ENCODE measurements at places on chromosomes 2 and 18.

GRCh38 chr2:99864561-99865553 is 277.5 kb downstream of the AFF3 start:
- no peak for DNase-seq

- DNase-seq, result no peak
Observed at GRCh38 chr2:189614585-189614984, 34.0 kb upstream of the SLC40A1 start.

- DNase-seq, result no peak
Observed at GRCh38 chr2:162053066-162053807, 20.8 kb downstream of the DPP4 start.

GRCh38 chr18:79317703-79318102 is 78.0 kb upstream of the NFATC1 start:
- DNase-seq, result no peak

- no peak for DNase-seq
Observed at GRCh38 chr2:40452786-40453185, 896 bp upstream of the SLC8A1 start.

GRCh38 chr2:161044095-161044865 is 115.9 kb upstream of the TANK start:
- no peak for DNase-seq

DNA sequence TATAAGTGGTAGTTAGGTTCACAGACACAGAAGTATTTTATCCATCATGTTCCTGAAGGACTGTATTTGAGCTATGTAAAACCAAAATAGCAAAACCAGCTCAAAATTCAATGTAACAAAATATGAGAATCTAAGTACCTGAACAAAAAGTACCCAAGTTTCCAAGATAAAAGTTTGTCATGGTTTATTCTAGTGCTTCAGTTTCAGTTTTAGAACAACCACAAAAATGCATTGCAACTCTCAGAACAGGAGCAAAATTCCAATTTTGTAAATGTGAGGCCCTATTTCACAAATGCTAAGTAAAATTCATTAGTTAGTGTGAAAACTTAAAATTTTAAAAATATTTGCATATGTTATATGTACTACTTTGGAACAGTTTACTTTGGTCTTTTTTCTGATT is 5.0 kb upstream of the ALPK2 start:
- DNase-seq, result no peak

DNA sequence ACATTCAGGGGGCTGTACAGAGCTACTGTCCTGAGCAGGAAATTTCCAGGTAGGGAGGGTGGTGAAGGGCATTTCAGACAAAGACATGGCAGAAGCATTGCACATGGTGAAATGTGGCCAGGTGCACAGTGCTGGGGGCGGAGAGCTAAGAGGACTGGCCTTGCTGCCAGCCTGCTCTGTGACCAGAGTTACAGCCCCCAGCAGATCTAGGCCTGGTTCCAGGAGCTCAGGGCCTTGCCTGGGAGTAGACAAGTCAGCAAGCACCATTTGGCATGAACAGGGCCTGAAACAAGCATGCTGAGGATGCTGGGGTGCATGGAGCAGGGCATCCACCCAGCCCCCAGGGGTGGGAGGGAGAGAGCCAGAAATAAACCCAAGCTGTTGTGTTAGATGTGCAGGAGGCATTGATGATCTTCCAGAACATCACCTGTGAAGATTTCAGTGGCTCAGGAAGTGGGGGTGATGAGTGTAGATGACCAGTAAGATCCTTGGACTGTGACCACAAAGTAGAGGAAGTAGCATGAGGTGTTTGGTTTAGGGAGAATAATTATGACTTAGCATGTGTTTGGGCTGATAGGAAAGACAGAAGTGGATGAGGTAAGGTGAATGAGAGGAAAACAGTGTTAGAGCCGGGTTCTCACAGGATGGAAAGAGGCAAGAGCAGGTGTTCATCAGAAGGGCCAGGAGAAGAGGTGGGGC is 61.1 kb downstream of the COA5 start:
- no peak for DNase-seq

DNA sequence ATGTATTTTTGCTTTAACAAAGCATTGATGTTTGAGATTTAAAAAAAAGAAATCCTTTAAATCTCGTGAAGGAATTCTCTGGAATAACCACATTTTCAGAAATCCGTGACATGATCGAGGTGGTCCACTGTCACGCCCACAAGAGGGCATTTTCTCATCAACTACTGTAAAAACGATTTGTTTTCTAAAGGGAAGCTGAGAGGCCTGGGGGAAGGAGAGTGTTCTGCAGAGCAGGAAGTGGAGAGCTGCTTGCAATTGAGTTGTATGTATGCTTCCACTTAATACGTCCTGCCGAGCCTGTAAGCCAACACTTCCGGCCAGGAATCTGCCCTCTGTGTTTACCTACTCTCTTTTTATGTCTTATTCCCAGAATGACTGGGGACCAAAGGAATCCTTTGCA is 19.4 kb downstream of the KLHL29 start:
- peak; percentile 19 for DNase-seq

DNA sequence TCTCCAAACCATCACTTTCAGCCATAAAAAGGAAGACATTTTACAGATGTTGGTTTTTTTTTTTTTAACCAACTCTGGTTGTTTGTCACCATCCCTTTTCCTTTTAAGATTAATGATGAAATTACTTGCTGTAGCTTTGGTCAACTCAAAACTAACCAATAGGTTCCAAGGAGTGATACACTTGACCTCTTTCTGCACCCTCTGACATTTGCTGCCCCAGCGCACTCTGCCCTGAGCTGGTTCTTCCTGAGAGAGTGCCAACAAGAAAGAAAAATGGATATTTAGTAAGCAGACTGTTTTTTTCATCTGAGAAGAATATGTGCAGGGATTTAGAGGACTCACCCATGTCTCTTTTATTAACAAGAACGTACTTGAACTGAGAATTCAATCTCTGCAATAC is 520.0 kb downstream of the TXNL1 start:
- no peak for DNase-seq

- DNase-seq, result peak; percentile 42
Observed at GRCh38 chr2:27703638-27704341, 40.1 kb downstream of the SLC4A1AP start.

DNA sequence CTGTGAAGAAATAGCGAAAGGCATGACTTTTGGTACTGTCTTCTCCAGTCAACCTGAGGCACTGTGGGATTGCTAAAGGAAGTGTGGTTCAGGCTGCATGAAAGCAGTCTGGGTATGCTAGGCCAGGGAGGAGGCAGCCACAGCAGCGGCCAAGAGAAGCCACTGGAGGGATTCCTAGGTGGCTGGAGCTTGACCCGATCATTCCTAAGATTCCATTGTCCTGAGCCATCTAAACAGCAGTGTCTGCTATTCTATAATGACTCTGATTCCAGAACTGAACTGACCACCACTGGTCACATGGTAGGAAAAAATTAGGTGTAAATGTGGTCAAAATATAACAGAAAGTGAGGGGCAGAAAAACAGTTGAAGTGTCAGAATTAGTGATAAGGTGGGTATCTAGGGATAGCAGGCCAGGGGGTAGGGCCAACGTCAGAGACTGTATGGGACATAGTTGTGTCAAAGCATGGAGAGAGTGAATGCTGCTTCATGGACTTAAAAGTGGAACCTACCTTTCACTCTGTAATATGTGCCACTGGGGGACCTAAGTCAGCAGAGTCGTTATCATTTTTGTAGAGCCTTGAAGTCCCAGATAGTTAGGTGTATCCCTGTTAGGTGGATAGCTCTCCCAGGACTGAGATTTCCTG is 204.6 kb downstream of the CTNNA2 start:
- no peak for DNase-seq

GRCh38 chr2:156800781-156801361 is 364.7 kb downstream of the GPD2 start:
- no peak for DNase-seq

DNA sequence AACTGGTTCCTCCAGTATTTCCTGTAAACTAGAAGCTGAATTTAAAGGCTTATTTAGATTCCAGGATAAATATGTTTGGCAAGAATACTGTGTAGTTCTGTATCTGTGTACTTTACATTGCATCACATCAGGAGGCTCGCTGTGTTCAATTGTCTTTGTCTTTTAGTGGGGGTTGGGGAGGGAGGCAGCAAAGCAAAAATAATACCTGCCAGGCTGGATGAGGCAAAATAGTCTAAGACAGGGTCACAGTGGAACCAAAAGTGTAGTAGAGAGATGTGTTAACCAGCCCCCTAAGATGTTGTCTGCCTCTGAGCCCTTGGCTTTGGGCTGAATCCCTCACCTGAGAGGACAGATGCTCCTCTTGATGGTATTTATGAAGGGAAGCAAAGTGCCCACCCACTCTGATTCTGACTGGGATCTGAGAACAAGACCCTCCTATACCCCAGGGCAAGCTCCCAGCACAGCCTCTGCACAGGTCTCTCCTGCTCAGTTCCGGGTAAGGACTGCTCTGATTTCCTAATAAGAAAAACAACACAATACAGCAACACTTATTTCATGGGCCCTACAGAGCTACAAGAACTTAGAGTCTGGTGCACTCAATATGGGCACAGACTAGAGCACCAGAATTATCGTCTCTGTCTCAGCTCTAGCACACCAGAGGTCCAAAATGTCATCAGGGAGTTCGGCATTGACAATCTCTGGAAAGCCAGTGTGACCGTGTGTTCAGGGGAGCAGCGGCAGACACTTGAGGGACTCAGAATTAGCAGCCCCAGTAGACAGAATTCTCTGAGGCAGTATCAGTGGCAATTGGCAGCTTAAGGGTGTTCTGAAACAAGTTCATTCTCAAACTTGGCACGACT is 7.2 kb upstream of the AFTPH start:
- DNase-seq, result no peak

DNA sequence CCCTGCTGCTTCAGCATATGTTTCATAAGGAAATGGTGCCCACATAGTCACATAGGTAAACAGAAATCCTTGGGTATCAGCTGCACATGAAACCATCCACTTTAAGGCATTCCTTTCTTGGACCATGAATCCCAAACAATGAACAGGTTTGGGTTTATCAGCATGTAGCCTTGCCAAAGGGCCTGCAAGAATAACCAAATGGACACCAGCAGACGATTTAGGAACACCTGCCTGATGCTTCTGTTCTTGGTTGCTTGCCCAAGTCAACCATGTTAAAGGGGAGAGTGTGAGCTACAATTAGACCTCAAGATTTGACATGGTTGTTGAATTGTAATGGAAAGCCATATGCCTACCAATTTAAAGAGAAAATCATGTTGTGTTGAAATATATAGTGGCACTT is 1342.7 kb upstream of the PIK3C3 start:
- no peak for DNase-seq

All from NCI-H526 treated with DMSO at 0.1 percent for 48 hours (cell line).